Cardiac septum (tissue), 1 donor: ENCODE measurements at places on chromosomes 6 and 20.

DNA sequence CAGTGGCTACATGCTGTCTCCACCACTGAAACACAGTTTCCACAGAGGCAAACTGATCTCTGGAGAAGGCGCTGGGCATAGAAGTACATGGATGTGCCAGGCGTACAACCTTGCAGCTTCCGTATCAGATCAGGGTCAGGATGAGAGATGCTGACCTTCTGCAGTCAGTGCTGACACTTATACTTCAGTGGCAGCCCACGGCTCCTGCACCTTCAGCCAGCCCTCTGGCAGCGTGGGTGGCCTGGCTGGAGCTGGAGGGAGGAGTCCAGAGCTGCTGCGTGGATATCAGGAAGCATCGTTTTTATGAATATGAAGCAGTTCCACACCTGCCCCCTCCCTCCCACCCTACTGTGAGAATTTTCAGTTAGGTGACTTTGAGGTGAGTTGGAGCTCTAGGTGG, 149.3 kb downstream of the CFAP61 start:
- no peak for DNase-seq

DNA sequence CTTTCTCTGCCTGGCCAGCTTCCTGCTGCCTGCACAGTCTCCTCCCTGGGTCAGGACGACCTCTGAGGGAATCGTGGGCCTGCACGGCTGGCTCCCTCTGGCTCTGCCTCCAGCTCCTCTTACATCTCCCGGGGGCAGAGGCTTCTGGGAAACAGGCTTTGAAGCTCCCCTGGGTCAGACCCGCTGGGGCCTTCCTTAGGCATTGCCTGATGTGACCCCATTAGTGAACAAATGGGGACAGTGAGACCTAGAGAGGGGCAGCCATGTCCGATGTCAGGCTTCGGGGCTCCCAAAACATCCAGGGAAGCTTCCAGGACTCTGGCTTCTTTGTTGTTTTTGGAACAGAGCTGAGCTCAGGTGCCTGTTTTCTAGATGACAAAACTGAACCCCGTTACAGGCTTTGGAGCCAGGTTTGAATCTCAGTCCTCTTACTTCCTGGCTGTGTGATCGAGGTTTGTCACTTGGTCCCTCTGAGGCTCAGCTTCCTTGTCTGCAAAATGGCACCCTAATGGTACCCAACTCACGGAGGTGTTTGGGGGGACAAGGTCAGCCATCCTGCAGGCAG, 94.3 kb downstream of the CEBPB start:
- no peak for DNase-seq

DNA sequence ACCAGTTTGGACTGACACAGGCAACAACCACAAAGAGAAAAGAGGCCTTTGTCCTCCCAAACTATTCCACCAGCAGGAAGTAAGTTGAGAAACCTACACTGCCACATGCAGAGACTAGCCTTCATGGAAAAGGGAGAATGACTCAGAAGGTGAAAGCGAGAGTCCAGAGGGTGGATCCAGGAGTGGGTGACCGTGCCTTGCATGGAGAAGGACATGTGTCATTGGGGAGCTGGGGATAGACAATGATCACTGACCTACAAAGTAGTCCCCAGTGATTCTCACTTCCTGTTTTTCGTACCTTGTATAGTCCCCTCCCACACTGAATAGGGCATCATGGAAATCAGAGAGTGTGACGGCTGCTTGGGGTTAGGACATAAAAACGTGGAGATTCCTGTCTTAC, 91.9 kb downstream of the MYLK4 start:
- DNase-seq = no peak

GRCh38 chr6:16450285-16450684, 211.9 kb downstream of the GMPR start:
- no peak for DNase-seq

GRCh38 chr6:11889572-11889971, 111.0 kb upstream of the ADTRP start:
- no peak for DNase-seq

DNA sequence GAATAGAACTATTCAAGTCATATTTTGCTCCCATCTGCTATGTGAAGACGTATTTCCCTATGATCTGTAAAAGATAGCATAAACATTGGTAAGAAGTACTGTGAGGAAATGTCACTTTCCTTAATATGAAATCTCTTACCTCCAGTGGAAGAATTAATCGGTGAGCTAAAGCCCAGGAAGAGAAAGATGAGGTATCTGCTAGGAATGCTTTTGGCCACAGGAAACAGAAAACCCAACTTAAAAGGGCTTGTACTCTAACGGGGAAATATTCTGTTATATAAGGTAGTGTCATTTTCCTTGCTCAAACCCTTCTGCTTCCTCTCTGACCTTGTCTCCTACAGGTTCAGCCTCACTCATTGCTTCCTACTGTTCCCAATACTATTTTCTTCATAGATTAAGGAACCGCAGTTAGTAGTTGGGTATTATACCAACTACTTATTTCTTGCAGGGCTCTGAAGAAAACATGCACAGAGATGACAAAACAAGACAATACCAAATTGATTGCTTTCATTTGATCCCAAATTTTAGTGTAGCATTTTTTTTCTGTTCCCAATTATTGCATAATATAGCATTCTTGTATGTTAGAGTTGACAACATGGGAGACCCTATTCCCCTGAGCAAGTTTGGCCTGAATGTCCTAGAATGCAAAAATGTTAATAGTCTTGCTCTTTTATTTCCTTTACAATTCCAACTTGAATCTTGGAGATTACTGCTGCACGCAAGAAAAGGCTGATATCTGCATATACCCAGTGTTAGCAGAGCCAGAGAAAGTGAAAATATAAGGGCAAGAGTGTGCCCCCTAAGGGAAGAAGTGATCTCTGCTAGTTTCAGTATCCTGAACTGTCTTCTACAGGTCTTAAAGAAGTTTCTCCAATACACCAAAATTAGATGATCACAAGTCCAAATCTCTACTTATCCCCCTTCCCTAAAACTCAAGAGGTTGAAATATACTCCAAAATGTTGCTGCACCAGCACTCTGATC, 65.3 kb downstream of the AFG1L start:
- no peak for DNase-seq

DNA sequence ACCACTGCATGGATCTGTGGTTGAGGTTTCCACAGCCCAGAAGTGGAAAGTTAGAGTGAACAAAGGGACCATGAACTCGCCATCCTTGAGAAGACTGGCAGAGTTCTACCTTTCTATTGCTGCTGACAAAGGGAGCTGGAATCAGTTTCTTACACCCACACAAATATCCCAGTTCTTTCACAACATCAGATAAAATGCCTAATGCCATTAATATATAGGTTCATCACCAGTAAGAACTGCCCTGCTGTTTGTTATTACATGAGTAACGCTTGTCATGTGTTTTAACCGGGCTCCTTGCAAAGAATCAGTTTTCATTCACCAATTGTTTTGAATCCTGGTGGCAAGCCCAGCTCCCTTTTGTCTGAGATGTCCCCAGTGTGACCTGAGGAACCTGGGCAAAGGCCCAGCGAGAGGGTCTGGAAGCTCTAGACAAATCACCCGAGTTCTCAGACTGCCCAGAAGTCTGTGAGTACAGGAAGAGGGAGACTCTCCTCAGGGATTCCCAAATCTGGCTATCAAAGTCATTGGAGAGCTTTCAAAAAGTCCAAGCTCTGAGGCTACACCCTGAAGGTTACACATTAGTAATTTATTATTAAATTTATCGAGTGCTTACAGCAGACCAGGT, 7.5 kb upstream of the CD164 start:
- DNase-seq = no peak

DNA sequence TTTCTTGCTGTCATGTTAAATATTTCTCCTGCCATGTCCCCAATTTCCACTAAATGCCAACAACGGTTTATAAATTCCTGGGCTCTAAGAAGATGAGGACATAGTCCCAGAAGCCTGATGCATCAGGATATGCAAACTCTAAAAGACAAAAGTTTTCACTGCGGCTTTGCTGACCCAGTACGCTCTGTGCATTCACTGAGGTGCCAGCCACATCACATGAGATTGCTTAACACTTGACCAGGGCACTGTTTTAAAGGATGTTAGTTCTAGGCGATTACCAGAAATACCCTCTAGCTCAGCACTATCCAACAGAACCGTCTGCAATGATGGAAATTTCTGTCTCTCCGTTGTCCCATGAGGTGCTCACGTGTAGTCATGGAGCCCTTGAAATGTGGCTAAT, 19.9 kb upstream of the ADTRP start:
- DNase-seq = no peak

DNA sequence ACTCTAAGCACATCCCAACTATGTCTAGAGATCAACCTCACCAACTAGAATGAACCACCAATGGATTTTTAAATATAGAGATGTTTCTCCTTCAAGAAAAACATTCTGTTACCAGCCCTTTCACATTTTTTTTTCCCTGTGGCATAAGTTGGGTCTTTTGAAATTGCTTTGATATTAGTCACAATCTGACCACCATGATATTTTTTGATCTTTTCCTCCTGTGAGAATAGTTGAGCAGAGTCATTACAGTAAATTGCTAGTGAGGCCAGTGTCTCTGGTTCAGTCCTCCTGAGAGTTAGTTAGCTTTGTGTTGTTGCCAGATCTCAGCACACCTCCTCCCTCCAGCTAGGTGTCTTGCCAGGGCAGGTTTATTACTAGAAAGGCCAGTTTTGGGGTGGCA, 79.7 kb upstream of the MYLIP start:
- DNase-seq = no peak

DNA sequence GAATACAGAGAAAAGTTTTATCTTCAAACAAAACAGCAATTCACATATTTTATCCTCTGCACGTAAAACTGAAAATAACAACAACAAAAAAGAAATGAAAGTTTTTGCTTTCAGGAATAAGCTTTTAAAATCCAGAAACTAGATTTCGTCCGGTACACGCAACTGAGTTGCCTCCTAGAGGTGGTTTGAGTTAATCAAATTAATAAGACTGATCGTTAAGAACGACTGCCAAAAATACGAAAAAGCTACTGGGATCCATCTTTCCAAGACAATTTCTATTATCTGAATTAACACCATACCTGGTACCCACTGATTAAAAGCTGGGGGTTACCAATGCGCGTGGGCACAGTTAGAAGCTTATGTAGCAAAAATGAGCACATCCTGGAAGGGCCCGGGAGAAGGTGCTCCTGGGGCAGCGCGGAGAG, 669 bp downstream of the PDCD2 start:
- DNase-seq = no peak

GRCh38 chr6:129634411-129635230, 75.4 kb downstream of the ARHGAP18 start:
- no peak for DNase-seq

DNA sequence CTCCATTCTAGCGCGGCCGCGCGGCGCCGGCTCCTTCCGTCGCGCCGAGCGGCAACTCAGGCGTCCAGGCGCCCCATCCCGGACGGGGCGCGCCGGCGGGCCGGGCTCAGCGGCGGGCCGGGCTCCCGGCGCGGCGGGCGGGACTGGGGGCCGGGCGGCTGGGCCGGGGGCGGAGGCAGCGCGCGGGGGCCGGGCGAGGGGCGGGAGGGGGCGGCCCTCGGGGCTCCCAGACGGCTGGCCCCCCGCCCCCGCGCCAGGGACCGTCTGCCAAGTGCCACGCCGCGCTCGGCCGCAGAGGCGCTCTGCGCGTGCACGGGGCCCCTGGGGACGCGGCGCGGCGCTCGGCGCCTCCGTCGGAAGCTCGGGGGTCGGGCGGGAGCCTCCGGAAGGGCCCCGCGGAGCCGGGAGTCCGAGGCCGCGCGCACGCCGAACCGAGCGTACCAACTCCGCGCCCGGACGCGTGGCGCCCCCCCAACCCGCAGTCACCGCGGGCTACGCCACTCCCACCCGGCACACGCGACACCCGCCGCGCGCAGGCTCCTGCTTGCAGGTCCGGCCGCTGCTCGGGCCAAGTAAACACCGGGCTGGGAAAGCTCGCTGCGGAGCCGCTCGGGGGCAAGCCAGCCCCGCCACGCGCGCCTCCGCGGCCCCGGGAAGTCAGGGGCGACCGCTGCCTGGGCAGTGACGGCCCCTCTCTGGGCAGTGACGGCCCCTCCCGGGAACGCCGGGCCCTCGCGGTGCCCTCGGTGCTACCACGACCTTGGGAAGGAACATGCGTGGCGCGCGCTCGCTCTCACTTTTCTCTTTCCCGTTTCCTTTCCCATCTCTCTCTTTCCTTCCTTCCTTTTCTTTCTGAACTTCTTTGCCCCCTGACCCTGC, at the start of gene PREX1:
TSS of gene PREX1 (minus strand) at position 145 of the 879 bp plus-strand sequence. CDS start at position 6, 139 bp downstream.
- DNase-seq = peak; percentile 92

DNA sequence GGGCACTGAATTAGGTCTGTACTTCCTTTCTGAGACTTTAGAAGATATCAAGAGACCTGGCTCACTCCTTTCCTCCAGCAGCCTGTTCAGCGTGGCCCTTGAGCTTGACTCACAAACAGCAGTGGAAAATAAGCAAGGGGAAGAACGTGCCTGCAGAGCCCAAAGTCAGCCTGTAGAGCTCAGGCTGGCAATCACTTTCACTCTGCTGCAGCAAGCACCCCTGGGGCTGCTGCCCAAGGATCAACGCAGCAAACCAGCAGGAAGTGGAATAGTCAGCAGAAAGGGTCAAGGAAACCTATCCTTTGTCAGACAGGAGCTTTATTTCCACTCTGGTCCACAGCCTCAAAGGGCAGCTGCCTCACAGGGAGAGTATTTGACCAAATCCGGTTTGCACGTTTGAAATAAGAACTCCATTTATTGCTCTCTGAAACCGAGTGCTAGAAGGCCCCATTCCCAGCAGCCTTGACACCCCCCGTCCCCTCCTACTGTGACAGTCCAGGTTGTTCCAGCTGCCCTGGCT, 77.4 kb downstream of the PRDM1 start:
- no peak for DNase-seq

DNA sequence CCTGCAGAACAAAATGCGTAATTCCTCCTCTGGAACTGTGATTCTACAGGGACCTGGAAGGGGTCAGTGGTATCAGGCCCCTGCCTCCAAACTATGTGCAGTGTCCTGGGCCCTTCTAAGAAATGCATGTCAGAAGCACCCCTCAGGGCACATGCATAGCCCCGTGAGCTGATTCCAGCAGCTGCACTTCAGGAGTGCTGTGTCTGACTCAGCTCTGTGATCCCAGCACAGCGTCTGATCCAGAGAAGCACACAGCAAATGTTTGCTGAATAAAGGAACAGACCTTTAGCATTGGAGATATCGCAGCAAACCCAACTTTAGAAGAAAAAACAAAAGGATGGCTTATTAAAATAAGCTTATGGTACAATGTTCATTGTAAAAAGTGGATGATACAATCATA, 15.8 kb upstream of the MAFB start:
- peak; percentile 24 for DNase-seq

GRCh38 chr6:101150226-101150625, 243.3 kb upstream of the GRIK2 start:
- DNase-seq = no peak
